NCI-H1105 treated with DMSO at 0.1 percent for 48 hours (cell line): ENCODE measurements at places on chromosomes 5 and 9.

DNA sequence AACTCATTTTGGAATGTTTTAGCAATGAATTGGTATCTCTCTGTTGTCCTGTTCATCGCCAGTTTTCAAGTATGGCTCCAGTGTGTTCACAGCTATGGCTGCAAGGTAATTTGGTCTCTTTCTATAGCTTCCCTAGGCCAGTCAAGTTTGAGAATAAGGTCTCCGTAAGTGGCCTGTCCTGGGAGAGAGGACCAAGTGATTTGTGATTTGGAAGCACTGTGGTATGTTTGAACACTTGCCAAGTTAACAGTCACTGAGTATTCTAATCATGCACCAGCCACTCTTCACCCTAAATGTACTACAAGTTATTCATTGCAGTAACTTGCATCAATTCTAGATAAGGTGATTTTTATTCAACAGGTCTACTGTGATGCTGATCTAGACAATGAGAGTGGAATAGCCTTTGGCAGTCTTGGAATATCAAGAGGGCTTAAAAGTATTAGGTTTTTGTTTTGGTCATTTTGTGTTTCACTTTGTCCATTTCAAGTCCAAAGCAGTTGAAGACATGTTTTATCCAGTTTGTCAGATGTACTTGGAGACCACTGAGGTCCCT is 41.1 kb downstream of the G3BP1 start:
- no peak for DNase-seq

GRCh38 chr9:116928289-116928688 is 241.2 kb downstream of the TRIM32 start:
- no peak for DNase-seq

- no peak for DNase-seq
These were observed 161.8 kb downstream of the PJA2 start for GRCh38 chr5:109247986-109248385.

GRCh38 chr5:38796742-38797108 is 49.1 kb upstream of the OSMR start:
- no peak for DNase-seq

GRCh38 chr5:174596429-174596828 is 128.0 kb upstream of the MSX2 start:
- DNase-seq, result no peak
